ENCODE measurements at places on chromosomes 2 and 18.
A peak's percentile ranks its signal among the peaks of the same experiment; 100 is the strongest.

DNA sequence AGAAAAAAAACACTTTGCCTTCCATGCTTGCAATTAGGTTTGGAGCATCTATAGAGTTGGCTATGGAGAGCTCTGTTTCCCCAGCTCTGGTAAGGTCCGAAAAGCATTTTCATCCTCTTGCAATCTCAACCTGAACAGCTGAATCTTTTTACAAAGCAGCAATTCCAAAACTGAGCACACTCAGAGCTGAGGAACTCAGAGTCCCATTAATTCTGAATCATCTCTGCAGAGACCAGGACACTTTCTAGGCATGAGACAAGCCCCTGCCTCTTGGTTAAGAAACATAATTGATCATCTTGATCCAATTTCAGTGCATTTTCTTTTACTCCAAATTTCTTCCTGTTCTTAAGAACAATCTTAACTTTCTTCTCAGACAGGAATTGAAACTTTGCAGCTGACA lies 4.2 kb downstream of the CNGA3 start:
- no peak for DNase-seq

DNA sequence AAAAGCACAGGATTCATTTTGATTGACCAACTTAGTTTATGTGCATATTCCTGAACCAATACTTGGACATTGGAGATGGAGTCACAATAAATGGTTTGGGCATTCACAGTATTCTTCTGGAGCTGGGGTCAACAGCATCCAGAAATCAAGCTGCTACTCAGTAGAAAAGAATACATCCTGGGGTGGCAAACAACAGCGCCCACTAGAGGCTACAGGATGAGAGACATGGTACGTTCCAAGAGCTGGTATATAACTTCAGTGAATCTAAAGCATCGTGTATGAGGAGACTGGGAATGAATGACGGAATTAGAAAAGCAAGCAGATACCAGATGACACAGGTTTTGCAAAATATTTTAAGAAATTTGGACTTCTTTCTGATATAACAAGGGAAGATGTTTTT lies 142.9 kb upstream of the FIGN start:
- no peak for DNase-seq

DNA sequence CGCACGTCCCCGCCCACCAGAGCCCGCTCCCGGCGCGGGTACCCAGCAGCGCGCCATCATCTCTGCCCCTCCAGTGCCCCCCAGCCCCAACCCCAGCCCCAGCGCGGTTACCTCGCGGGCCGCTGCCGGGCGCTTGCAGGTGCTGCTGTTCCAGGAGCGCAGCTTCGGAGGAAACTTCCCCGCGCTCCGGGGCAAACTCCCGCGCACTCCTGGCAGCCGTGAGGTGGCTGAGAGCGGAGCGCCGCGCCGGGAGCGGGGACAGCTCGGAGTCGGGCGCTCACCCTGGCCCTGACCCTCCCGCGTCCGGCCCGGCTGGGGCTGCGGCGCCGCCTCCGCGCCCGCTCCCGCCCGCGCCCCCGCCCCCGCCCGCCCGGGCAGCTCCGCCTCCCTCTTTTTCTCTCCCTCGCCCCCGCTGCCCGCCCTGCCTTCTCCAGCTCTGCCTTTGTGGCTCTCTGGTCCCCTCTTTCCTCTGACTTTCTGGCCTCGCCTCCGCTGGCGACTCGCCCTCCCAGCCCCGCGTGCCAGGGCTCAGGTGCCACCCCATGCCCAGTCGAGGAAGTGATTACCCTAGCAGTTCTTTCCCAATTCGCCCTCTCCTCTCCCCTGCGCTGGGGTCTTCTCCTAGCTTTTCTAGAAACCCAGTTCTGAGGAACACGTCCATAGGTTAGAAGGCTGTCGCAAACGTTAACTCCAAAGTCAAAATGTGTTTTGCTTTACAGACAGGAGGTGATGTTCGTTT lies at the start of gene CHST9:
TSS of gene CHST9 (minus strand) at position 284 of the 739 bp plus-strand sequence. CDS start 42,499 bp downstream, outside the sequence.
- DNase-seq = peak; percentile 54

GRCh38 chr2:138373993-138374408 lies 127.6 kb upstream of the SPOPL start:
- no peak for DNase-seq

DNA sequence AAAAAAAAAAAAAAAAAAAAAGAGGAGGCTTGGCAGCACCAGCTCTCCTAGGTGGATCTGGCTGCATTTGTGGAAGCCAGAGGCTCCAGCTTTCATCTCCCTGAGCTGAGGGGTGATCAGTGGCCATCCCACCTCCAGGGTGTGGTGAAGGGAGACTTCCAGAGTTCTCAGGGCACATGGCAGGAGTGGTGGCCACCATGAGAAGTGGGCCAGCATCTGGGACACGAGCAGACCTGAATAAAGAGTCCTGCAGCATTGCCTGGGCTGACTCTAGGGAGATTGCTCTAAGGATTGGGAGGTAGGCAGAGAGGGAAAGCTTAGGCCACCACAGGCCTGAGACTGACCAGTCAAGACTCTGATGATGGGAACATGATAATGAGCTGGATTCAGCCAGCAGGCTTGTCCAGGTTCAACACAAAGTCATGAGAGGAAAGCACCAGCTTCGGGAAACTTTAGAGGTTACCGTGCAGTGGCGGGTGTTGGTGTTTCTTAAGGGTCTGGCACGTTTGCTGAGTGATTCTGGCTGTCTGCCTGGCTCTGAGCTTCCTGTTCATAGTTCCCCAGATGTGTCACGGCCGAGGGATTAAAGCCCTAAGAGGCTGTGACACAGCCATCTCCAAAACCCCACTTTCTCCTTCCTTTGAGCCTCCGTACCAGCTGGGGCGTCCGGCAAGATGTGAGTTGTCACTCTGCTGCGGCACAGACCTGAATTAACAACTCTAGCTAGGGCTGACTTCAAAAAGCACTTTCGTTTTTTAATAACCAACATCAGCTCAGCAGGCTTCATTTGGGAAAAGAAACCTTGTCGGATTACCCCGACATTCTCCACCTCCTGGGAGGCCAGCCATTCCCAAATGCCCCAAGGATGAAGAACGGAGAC lies 38.3 kb upstream of the IL1R1 start:
- DNase-seq = peak; percentile 48
